CD8-positive, alpha-beta memory T cell (primary cell): ENCODE measurements at places on chromosomes 5 and 9. TPM values are rescaled to one million over a fixed set of nuclear protein-coding genes. Genes with fewer than 3 reads are reported as not detected.

- no peaks in the 10 kb centered on the region for H3K36me3 ChIP-seq
- no peak overlapping the region for H3K4me3 ChIP-seq
- no peaks in the 10 kb centered on the region for H3K27me3 ChIP-seq
- no peak for DNase-seq
- no peaks in the 10 kb centered on the region for H3K4me1 ChIP-seq
These were observed 412.5 kb downstream of the ELAVL2 start for GRCh38 chr9:23413541-23413940.

C9orf43 gene
- total RNA-seq = 0.84 TPM

- no peak overlapping the region for H3K27ac ChIP-seq
- no peaks in the 10 kb centered on the region for H3K4me1 ChIP-seq
- no peaks in the 10 kb centered on the region for H3K36me3 ChIP-seq
These were observed 127.8 kb upstream of the CCDC180 start for GRCh38 chr9:97179616-97180015.

- H3K4me3 ChIP-seq = no peak overlapping the region
- no peak overlapping the region for H3K27ac ChIP-seq
- H3K27me3 ChIP-seq = no peaks in the 10 kb centered on the region
- no peaks in the 10 kb centered on the region for H3K36me3 ChIP-seq
These were observed 447.3 kb downstream of the ARHGEF28 start for GRCh38 chr5:74073257-74073656.

DNA sequence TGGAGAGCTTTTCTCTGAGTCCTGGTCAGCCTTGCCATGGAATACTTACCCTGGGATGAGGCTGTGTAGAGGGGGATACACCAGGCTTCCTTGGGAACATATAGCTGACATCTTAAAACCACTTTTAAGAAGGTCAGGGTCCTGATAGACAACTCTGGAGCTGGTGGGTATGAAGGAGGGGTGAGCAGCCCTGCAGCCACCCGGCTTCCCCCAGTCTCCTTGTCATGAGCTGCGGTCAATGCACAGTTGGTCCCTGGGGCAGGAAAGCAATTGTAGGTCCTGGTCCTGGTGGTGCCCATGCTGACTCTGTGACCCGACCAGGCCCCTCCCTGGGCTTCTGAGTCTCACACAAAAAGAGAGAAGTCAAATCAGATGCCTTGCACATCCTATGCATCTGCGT lies 63.6 kb downstream of the MRPL36 start:
- no peak overlapping the region for H3K27ac ChIP-seq
- no peaks in the 10 kb centered on the region for H3K36me3 ChIP-seq
- H3K27me3 ChIP-seq = no peaks in the 10 kb centered on the region
- DNase-seq = no peak
